AG04449 (cell line): ENCODE measurements at places on chromosomes 11 and 22.
A peak's percentile ranks its signal among the peaks of the same experiment; 100 is the strongest.

GRCh38 chr22:19693981-19694670 is 20.2 kb upstream of the SEPTIN5 start:
- no peak for DNase-seq

- peak; percentile 24 for DNase-seq
Observed at GRCh38 chr11:4826425-4826824, 5.3 kb downstream of the OR51F2 start.

DNA sequence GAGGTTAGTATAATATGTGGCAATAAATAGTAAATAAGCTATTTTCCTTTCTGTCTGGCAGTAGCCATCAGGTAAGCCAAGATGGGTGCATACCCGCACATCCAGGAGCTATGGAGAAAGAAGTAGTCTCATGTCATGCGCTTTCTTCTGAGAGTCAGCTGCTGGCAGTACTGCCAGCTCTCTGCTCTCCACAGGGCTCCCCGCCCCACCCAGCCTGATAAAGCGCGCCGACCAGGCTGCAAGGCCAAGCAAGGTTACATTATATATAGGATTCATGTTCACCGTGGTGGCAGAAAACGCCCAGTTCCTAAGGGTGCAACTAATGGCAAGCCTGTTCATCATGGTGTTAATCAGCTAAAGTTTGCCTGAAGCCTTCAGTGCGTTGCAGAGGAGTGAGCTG is 126.2 kb downstream of the ATG16L2 start:
- DNase-seq = no peak

- no peak for DNase-seq
Observed at GRCh38 chr22:33076343-33076742, 18.2 kb upstream of the SYN3 start.

DNA sequence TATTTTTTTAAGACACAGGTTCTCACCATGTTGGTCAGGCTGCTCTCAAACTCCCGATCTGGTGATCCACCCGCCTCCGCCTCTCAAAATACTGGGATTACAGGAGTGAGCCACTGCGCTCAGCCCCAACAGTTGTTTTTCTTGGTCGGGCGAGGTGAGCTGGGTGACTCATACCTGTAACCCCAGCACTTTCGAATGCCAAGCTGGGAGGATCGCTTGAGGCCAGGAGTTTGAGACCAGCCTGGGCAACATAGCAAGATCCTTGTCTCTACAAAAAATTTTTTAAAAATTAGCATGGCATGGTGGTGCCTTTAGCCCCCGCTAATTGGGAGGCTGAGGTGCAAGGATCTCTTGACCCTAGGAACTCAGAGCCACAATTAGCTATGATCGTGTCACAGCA is 7.0 kb upstream of the NF2 start:
- no peak for DNase-seq

DNA sequence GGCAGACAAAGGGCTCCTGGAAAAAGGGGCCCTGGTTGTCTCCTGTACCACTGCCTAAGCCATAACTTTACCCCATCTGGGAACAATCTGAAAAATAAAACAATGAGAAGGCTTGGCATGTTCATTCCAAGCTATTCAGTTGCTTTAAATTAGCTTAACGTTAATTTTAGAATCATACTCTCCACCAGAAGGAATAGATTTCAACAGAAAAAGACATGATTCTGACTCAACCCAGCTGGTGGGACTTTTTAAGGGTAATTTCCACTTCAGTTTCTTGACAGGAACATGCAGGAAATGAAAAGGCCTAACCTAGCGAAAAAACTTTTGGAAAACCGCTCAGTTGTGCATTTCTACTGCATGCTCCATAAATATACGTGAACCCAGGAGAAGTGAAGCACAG is 7.9 kb downstream of the SF3A1 start:
- no peak for DNase-seq

GRCh38 chr11:92728628-92729027 is 240.8 kb upstream of the MTNR1B start:
- DNase-seq = no peak

DNA sequence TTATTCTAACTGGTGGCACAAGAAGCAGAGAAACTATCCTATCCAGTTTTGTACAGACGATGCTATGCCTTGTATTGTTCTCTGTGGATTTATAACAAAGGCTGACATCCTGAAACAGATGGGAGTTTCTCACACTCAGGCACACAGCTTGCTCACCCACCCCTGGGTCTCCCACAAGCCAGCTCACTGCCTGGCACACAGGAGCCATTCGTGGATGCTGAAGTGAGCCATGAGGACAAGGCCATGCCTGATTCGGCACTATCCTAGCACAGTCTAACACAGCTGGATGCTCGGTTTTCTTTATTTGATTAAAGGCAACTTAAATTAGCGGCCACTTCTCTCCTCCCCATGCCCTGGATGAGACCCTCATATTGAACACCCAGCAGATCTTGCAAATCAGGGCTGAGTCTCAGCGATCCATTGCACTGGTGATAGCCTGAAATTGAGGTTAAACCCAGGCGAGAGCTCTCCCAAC is 25.7 kb upstream of the TMPRSS4 start:
- DNase-seq = no peak

- DNase-seq = no peak
Observed at GRCh38 chr11:62445314-62445740, 26.5 kb downstream of the SCGB1A1 start.

GRCh38 chr22:19143212-19143611 is 1.2 kb downstream of the ESS2 start:
- no peak for DNase-seq

GRCh38 chr22:43060183-43060582 is 29.0 kb downstream of the TTLL1 start:
- DNase-seq = no peak

DNA sequence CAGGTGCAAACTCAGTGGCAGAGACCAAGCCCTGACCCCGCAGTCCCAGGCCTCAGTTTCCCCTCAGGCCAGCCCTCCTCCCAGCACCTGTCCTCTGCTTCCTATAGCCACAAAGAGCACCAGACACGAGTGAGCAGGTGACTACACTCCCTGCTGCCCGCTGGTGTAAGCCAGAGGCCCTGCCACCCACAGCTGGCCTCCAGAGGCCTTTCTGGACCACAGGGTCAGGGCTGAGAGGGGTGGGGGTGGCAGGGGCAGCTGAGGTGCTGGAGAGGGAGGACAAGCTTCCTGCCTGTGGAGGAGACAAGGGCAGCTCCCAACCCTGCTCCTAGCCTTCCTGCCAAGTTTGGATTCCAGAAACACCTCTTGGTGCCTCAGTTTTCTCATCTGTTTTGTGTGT is 31.3 kb upstream of the WNT7B start:
- DNase-seq = no peak

- peak; percentile 12 for DNase-seq
Observed at GRCh38 chr11:2348986-2349385, 28.1 kb upstream of the CD81 start.

GRCh38 chr11:116403794-116404461 is 368.9 kb downstream of the BUD13 start:
- no peak for DNase-seq

DNA sequence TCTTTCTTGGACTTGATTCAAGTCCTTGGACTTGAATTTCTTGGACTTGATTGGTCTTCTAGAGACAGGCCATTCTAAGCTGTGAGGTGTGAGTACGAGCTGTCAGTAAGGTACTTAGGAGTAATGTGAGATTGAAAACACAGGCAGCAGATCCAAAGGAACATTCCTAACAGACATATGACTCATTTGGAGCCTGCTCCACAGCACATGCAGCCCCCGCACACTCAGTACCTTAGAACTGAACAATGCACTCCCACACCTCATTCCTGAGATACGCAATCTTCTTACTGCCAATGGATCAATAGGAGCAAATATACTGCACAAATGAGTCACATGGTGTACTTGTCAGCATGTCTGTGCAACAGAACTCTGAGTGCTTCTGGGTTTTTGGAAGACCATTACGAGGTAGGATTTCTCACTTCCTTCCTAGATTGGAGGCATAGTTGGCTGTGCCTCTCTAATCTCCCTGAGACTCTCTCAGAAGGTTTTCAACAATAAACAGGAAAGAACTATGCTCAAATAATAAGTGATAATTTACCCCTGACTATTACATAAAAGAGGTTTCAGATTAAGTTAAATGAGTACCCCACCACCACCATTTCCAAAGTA is 243.1 kb downstream of the KCNA4 start:
- no peak for DNase-seq

DNA sequence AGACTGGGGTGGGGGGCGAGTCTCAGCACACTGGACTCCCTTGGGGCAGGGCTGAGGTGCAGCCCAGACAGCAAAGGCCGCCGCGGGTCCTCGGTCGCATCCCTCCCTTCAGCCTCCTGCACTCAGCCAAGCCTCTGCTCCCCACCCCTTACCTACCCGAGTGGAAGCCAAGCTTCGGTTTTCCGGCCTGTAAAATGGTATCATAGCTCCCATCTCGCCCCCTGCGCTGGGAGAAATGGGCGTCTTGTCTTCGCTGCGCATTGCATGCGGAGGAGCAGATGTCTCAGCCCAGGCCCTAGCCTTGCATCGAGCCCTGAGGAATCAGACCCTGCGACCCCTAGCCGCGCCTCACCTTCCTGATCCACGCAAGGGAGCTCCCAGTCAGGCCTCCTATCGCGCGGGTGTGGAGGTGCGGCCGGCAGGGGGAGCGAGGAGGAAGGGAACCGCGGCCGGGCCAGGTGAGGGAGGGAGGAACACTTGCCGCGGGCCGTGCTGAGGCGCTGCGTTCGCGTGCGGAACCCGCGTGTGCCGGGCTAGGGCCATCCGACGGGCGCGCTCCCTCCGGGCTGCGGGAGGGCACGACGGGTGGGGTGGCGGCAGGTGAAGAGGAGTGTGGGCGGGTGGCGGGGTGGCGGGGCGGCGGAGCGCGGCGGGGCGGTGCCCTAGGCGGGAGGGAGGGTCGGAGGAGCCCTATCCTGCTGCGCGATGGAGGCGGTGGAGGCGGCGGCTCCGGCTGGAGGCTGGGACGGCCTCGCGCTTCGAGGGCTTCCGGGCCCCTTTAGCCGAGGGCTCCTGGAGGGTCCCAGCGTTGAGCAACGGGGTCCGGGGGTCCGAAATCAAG is 4.1 kb upstream of the TBX1 start:
- no peak for DNase-seq

DNA sequence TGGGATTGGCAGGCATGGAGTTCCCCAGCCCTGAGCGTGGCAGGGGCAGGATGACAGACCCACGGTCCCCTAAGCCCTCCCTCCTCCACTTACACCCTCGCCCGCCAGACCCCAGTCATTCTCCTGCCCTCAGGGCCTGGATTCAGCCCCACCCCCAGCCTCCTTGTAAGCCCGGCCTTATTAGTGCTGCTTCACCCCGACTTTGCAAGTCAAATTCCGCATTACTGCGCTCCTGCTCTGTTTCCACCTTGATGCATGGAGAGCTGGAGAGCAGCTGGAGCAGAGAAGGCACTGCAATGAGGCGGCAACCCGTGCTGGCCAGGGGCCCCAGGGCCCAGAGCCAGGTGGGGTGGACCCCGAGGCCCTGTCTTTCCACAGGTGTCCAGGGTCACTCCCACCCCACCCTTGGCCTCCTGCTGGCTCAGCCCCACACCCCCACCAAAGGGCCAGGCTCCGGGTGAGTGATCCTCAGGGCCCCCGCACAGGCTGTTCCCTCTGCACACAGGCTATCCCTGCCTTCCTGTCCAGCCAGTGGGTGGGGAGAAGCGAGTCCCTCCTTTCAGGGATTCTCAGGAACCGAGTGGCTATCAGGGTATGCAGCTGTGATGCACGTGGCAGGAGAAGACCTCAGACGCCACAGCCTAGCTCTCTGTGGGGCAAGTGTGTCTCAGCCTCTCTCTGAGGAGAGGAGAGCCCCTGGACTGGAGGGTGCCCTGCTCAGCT is 36.4 kb downstream of the RTN4R start:
- DNase-seq = no peak

DNA sequence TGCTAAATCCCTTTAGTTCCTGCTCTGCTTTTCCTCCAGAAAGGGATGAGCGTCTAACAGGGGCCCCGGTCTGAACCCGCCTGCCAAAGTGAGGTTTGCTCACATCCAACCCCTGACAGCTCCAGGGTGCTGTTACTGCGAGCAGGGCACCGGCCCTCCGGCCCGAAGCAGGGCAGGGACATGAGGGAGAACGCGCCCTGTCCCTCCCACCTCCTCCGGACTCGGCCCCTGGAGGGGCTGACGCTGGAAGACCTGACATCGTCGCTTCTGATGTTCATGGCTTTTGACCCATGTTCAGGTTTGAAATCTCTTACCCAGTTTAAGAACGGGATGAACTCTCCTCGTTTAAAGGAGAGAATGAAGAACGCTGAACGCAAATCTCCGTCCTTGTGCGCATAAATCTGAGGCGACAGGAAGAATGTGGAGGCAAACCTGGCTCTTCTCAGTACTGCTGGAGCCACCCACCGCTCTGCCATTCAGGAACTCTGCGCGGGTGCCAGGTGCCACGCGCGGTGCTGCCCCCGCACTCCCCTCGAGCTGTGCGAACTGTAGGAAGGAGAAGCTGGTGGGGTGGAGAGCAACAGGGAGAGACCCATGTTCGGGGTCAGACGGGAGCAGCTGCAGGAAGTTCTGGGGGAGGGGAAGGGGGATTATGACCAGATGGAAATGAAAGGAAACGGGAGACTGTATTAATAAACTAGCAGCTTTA is 826 bp upstream of the EEF1G start:
- no peak for DNase-seq

- peak; percentile 7 for DNase-seq
Observed at GRCh38 chr11:120952461-120953434, 71.2 kb upstream of the TBCEL start.

- no peak for DNase-seq
Observed at GRCh38 chr11:23948851-23949250, 548.0 kb upstream of the LUZP2 start.

GRCh38 chr11:103709371-103709770 is 327.1 kb upstream of the DDI1 start:
- no peak for DNase-seq

- no peak for DNase-seq
Observed at GRCh38 chr11:34904421-34904955, 11.7 kb downstream of the APIP start.

DNA sequence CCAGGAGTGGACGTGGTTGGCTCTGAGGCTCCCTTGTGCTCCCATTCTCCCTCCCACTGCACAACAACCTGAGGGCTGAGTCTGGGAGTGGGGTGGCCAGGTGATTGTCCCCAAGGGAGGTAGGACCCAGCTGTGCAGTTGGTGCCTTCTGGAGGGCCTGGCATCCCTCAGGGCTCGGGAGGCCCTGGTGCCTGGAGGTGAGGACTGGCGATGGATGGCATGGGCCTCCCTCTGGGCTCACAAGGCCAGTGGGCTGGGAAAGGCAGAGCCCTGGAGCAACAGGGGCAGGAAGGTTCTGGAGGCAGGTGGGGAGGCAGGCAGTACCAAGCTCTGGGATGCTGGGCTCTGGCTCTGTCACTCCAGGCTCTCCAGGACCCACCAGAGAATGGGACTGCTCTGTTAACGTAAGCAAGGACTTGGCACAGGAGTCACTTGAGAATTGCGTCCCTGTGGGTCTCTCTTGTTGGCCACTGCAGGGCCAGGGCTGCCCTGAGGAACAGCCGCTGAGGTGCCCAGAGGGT is 114.2 kb downstream of the KCNQ1OT1 start:
- DNase-seq = no peak

GRCh38 chr11:11263238-11264005 is 89.6 kb downstream of the CSNK2A3 start:
- DNase-seq = no peak
